ENCODE measurements at places on chromosomes 2 and 18. TPM values are rescaled to one million over a fixed set of nuclear protein-coding genes. Genes with fewer than 3 reads are reported as not detected.

The LRP2 gene
- total RNA-seq = 0.17 TPM

The CCBE1 gene
- total RNA-seq = 0.02 TPM

The SKOR2 gene
- total RNA-seq = not detected

The RAX gene
- total RNA-seq = not detected

The FAM110C gene
- total RNA-seq = 0.78 TPM

The MAL gene
- total RNA-seq = 264 TPM

The RABL2A gene
- 24.0 TPM for total RNA-seq

DNA sequence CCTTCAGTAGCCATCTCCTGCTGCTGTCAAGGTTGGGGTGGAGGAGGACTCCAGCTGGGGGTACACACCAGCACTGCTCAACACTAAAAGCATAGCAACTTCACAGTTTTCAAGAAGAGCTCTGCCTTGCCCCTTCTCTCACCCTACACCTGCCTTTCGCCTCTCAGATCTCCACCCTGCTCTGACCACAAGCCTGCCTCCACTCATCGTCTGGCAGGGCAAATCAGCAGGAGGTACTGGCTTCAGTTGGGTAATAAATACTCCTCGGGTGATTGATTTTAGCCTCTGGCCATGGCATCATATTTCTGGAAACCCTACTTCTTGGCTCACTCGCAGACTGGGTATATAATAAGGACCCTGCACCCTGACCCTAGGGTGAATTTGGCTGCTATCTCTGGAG is 3.1 kb upstream of the PRKAG3 start:
- no peak for DNase-seq

DNA sequence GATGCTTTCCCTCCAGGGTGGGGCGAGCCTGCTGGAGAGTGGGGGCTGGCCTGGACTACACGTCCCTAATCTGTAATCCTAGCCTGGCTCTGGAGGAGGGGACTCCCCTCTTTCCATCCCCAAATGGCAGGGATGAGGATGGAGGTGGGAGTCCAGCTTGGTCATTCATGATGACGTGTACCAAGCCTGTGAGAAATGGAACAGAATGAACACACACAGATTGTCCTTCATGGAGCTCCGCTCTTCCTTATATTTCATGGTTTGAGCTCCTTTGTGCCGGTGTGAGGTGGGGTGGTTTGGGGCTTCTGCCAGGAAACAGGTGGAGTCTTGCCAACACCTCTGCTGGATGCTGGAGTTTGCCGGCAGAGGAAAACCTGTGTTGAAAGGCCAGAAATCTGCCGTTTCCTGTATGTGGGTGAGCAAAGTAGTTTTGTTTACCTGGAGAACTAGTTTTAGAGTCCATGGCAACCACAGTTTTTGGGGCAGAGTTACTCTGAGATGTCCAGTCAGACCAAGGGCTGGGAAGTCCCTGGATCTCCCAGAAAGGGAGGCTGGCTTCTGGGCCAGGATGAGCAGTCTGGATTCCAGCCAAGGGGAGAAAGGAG is 417.6 kb upstream of the MEX3C start:
- DNase-seq = no peak

- no peak for DNase-seq
These were observed 952 bp downstream of the ELMOD3 start for GRCh38 chr2:85355521-85355920.

DNA sequence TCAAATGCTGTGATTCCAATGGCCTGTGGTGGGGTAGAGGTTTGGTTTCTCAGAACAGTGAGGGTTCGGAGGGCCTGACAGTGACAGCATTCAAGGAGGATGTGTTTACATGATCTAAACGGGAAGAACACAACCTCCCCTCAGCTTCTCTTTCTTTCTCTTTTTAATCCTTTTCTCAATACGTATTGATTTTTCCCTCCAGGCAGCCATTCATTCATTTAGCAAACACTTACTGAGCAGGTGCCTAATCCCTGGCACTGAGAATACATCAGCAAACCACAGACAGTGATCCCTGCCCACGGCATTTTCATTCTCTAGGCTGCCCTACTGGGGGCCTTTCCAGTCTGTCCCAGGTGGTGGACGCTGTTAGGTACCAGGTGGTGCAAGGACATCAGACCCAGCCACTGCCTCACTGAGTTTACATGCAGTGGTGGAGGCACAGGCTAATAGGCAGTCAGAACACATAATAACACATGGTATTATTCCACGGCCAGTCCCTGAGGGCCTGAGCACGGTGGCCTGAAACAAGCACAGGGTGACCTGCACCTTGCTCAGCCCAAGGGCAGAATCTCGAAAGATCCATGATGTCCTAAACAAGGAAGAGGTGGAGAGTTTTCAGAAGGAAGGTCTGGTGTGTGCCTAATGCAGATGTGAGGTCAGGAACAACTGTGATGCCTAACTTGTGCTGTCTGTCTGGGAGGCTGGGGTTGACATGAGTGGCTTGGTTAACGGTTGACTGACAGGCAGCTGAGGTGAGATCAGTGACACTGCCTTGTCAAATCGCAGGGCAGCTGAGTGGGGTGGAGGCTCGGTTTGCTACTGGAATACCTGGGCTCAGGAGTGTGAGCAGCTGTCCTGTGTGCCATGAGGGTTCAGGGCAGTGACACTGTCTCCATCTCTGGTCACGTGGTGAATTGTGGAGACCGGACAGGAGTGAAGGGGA is 785.5 kb upstream of the HS6ST1 start:
- DNase-seq = no peak

- peak; percentile 11 for DNase-seq
These were observed 1.4 kb downstream of the PTGR3 start for GRCh38 chr18:75207310-75208154.

DNA sequence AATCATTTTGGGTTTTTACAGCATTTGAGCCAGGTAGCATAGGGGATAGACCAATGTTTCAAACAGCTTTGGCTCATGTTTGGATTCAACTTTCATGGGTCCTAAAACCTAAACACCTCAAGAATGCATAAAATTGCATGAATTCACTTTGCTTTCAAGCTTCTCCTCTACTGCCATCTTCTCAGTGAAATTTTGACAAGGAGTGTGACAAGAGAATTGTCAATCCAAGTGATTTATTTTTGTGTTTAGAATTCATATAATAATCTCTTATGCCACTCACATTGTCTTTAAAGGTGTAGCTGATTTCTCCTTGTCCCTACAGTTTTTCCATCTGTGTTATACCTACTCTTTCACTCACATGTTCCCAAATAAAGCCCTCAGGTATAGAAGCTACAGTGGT is 264.8 kb upstream of the RND3 start:
- no peak for DNase-seq

GRCh38 chr2:146278881-146279280 is 1565.9 kb upstream of the ACVR2A start:
- no peak for DNase-seq

DNA sequence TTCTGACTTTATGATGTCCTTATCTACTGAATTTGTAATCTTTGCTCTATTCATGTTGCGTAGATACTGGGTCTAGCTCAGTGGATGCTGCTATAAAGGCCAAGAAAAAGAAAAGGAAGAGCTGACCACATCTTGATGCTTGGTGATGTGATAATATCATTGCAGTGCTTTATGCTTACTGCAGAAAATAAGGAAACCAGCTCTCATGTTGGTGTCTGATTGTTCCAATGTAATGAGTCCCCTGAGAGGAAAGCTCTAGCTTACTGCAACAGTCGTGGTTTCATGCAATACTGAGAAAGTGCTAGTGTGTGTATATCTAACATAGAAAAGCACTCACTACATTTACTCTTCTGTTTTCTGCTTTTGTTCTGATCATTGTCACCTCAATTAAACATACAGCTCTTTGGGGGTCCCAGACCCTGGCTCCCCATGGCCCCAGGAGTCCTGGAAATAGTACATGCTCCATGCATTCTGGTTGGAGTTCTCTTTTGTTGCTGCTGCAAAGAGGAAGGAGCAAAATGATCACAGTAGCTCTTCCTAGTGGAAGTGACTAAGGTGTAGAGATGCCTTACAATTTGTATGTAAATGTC is 338.8 kb downstream of the CYRIA start:
- no peak for DNase-seq

GRCh38 chr2:13009027-13009642 is 292.4 kb downstream of the TRIB2 start:
- no peak for DNase-seq

DNA sequence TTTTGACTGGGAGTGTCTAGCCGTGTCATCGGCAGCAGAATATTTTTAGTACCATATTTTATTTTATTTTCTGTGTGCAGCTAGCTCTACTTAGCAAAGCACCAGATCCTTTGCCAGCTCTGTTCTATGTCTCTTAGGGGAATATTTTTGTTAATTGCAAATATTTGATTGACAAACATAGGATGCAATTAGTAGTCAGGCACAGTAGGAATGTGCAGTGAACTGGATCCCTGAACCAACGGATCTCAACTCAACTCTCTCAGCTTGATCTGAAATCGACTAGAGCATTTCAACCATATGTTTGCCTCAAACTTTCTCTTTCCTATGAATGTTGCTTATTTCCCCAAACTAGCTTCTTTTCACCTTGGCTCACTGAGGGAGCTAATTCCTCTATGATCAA is 998.0 kb upstream of the FANCL start:
- no peak for DNase-seq
